ENCODE measurements at places on chromosomes 6 and 20.

DNA sequence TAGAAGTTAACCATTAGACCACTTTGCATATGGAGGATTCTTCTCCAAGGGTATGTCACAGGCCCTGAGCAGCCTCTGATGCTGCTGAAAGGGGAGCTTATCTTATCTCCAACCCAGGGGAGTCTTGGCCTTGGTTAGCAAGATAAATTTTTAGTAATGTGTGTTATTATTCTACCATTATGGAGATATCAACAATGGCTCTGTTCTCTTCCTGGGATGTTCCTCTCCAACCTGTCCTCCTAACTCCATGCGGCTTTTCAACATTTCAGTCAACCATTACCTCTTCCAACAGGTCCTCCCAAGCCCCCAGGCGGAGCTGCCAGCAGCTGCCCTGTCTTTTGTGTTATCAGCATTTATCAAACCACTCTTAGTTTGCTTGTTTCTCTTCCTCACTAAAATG, 48.4 kb upstream of the FOXC1 start:
- DNase-seq: no peak

DNA sequence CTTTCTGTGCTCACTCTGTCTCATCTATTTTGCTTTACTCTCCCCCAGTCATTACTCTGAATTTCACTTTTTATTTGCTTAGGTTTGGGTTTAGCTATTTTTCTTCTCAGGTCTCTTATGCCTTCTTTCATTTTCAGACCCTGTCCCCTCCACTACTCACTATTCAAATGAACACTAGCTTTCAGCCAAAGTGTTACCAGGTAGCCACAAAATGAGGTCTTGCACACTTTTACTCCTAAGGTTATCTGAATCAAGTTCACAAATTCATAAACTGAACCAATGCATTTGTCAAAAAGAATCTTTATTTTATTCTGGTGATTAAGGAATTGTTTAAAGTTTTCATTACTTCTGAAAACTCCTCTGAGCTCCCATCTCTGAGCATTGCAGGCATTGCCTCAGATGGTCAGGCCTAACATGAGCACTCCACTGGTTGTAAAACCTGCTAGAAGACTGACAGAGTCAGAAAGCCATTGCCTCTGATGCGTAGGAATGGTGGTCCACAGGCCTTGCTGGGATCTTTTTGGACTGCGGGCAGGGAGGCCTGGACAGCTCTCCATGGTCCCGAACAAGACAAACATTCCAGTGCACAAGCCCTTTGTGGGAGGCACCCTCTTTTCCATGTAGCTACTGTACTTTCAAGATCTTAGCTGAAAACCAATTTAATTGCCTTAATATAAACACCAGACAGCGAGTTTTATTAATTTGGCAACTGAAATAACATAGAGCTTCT, 48.5 kb downstream of the FYN start:
- peak; percentile 62 for DNase-seq

DNA sequence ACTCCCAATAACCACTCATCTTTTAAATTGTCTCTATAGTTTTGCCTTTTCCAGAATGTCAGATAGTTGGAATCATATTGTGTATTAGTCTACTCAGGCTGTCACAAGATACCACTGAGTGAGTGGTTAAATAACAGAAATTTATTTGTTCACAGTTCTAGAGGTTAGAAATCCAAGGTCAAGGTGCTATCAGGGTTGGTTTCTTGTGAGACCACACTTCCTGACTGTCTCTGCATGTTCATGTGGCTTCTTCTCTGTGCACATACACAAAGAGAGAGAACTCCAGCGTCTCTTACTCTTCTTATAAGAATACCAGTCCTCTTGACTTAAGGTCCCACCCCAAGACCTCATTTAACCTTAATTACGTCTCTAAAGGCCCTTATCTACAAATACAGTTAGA, 23.9 kb upstream of the PRSS35 start:
- no peak for DNase-seq

DNA sequence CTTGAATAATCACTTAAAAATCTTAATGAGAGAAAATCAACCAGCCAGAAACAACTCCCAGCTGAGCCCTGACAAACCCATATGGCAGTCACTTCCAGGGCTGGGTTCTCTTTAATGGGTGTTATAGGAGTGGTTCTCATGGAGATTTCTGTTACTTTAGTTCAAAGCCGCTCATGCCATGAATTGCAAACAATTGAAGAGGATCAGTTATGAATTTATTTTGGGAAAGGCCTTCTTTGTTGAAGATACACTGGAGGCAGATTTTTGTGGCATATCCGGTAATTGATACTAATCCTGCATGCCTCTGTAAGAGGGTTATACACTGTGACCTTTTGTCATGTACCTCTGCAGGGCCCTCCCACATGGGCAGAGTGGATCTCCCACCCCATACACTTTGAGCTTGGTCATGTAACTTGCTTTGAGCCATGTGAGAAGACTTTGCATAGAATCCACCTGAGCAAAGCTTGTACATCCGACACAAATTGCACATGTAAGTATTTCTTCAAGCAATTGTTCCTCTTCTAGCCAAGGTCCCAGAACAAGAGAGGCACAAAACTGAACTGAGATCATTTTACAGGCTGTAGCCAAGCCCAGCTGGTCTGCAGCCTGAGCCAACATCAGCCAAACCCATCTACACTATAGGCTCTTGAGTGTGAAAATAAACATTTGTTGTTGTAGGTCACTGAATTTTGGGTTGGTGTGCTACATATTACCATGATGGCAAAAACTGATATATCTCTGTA, 492.3 kb downstream of the PREX1 start:
- DNase-seq: no peak

DNA sequence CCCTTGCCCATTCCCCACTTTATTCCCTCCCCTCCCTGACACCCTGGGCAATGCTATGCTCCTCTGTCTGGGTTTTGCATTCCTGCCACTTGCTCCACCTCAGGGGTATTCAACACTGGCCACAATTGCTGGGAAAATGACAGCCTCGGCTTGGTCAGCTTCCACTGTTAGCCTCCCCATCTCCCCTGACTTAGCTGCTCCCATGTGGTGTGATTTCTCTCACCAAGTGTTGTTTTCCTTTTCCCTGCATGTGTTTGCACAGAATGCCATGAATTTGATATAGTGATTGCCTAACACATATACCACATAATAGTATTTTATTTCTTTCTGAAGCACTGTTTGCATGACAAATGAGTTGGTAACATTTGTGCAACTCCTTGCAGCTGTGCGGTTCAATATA, 1.4 kb upstream of the LEMD2 start:
- no peak for DNase-seq

DNA sequence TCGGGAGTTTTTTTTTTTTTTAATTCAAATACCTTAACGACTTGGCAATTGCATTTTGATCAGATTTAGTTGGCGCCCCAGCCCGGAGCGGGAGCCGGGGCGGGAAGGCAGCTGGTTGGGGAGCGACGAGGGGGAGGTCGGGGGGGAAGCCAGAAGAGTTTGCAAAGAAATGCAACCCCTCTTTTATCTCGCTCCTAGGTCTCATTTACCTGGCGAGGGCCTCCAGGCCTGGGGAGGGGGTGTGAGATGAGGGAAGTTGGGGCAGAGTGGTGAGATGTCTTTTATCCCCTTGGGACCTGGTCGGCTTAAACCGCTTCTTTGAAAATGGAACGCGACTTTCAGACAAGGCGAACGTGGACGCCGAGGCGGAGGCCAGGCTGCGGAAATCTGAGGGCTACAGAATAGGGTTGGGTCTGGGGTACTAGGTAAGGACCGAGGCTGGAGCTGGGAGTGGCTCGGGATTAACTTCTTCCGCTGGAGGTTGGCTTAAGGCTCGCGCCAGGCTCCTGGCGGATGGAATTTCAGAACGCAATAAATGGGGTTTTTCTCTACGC, 40.3 kb downstream of the NCR2 start:
- no peak for DNase-seq

- DNase-seq: no peak
These were observed 499.9 kb downstream of the UTRN start for GRCh38 chr6:144785056-144785455.

- no peak for DNase-seq
These were observed 72.6 kb upstream of the THBS2 start for GRCh38 chr6:169326067-169326799.

DNA sequence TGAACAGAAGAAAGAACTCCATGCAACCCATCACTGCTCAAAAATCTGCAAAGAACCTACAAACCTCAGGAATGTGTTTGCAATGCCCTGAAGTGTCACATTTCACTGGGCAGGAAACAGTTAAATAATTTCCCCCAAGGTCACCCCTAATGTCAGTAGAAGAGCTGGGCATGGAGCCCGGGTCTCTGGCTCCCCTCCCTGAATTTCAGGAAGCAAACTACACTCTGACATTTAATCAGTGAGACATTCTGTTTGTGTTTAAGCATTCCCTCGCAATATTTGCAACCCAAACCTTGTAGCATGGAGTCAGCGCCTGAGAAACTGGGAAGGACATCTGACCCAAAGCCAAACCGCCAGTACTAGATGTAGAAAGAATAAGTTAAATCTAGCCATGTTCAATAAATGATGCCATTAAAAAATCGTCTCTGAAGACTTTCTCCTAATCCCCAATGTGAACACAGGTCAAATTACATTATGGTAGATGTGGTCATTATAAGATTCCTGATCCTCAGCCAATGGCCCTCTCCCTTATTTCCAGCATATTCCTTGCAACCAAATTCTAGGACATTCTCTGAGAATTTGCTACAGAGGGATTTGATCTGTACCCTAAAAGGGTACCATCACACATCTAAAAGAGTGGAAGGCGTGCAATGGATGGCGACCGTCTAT, 91.2 kb upstream of the ADTRP start:
- DNase-seq: no peak

GRCh38 chr6:44527583-44528369, 140.3 kb downstream of the CDC5L start:
- no peak for DNase-seq
